ENCODE measurements at places on chromosomes 16 and 17.

GRCh38 chr16:64440421-64440831, 681.4 kb downstream of the CDH11 start:
- ATAC-seq, result no peak

DNA sequence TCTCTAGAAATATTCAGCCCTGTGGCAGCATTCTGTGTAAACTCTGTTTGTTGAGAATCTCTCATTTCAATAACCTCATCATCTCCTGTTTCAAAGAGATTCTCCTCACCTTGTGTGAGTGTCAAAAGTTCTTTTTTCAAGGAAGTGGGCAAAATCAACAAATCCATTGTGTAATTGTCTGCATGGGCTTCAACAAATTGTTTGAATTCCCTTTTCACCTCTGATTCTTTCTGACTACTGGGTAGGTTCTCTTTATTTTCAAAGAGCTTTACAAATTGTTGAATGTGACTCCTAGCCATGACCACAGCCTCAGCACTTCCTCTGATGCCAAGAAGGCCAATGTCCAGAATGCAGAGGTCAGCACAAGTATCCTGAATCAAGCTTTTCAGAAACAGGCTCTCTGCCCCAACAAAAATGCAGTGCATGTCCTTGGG, 48.0 kb downstream of the N4BP1 start:
- no peak for ATAC-seq

GRCh38 chr16:28168991-28169554, 42.7 kb downstream of the XPO6 start:
- no peak for ATAC-seq

DNA sequence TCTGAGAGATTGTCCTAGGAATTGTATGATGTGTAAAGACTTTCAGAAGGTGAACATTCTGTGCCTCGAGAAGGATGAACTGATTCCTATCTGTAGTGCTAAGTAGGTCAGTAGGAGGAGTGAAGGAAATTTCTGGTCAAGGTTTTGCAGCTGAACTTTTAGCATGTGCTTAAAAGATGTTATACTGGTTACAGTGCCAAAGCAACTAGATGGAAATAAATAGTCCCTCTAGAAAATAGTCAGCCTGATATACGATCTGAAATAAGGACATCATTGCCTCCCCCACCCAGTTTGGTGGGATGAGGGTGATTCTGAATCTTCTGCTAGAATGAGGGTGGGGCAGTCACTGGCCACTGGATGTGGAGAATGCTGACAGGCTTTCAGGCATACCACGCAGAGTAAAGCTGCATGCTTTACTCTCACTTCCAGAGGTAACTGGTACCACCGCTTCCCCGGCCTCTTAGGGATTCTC, 57.2 kb upstream of the VPS4A start:
- no peak for ATAC-seq

DNA sequence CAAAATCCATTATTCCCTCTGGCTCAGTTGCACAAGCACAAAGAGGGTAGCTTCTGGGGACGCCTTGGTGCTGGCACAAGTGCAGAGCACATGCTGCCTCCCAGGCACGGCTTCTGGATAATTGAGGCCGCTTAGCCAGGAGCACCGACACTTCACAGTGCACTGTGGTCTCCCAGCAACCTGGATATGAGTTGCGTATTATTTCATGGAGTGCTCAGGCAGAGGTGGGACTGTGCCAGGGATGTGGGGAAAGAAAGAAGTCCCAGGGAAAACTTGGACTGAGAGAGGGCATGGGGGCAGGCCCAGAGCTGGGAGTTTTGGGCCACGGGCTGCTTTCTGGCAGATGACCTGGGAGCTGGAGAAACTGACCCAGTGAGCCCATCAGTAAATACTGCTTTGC, 37.5 kb downstream of the MPRIP start:
- ATAC-seq, result no peak

DNA sequence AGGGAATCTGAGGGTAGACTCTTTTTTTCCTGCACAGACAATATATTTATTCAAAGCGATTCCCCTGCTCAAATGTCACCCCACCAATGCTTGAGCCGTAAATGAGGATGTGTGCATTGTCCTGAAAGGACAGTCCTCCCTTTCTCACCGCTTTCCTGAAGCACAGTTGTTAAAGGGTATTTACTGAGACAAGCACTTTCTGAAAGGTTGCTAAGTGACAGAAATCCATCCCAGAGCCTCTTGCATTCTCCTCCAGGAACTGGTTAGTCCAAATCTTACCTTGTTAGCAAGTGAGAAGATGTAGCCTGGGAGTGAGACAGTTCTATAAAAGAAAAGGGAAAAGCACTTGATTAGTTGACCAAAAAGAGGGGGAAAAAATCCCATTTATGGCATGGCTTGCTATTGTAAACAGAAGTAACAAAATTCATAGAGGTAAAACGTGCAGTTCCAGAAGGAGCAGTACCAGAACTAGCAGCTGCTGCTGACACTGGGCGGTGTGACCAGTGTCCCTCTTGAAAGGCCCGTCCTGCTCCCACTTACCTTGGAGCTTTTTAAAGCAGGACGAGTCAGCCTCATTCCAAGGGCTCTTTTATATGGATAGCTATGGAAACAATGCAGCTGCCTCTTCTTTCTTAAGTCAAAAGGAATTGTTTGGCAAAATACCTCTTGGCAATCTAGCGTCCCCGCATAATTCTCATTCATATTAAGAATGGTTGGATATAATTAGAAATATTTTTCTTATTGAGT, at the start of gene MYH2:
TSS of gene MYH2 (minus strand) at position 563 of the 747 bp plus-strand sequence. CDS start 1,738 bp downstream, outside the sequence.
- ATAC-seq, result no peak

DNA sequence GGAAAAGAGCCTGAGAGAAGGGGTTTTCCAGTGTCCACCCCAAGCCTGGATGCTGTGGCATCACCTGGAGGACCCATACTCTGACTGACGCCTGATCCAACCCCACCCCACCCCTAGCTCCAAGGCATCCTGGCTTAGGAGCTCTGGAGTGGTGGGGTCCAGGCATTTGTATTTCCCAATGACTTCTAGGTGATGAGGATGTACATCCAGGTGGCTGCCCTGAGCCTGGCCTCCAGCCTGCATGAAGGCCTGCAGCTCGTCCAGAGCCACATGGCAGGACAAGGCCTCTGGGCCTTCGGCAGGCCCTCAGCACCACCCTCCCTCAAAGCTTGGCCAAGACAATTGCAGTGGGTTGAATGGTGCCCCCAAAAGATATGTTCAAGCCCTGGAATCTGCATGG, 347.5 kb downstream of the C16orf95 start:
- peak; percentile 18 for ATAC-seq

DNA sequence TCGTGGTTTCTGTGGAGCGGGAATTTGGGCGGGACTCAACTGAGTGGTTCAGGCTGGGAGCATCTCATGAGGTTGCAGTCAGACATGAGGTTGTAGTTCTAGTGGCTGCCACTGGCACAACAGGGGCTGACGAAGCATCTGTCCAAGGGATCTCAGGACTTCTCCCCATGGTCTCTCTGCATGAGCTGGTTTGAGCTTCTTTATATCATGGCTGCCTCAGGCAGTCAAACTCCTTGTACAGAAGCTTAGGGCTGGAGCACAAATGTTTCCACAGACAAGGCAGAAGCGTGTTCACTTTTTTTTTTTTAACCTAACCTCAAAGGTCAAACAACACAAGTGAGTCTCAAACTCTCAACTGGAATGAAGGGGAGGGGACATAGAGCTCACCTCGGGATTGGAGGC, 243.3 kb downstream of the MSI2 start:
- ATAC-seq, result no peak

GRCh38 chr16:86531641-86532525, 21.6 kb downstream of the FOXF1 start:
- ATAC-seq, result no peak

- peak; percentile 72 for ATAC-seq
These were observed 29.4 kb downstream of the HMOX2 start for GRCh38 chr16:4505356-4506147.

DNA sequence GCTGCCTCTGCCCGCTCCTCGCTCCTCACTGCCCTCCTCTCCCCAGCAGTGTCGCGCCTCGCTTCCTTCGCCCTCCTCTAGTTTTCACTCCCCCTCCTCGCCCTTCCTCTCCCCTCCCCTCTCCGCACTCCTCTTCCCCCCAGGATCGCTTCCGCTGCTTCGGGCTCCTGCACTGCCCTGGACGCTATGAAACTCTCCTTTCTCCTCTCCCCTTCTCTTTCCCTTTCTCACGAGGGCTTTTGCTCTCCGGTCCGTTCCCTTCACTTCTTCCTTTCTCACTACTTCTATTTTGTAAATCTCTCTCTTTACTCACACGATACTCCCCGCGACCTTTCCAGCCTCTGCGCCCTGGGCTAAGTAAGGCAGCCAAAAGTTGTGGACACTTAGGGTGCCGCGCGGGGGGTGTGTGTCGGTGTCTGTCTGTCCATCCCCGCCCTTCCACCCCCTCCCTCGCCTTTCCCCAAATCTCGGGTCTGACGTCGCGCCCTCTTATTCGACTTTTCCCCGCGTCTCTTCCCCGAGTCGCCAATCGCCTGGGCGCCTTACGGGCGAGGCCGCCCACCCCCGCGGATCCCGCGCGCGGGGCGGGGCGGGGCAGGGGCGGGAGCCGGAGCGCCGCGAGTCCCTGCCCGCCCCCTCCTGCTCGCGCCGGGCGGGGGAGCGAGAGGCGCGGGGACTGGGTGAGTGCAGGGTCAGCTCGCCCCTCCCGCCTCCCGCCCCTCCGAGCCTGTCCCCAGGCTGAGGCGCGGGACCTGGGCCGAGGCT, at the start of gene IRX3:
TSS of gene IRX3 (minus strand) at position 422 of the 765 bp plus-strand sequence. CDS start 737 bp downstream, outside the sequence.
- peak; percentile 78 for ATAC-seq

DNA sequence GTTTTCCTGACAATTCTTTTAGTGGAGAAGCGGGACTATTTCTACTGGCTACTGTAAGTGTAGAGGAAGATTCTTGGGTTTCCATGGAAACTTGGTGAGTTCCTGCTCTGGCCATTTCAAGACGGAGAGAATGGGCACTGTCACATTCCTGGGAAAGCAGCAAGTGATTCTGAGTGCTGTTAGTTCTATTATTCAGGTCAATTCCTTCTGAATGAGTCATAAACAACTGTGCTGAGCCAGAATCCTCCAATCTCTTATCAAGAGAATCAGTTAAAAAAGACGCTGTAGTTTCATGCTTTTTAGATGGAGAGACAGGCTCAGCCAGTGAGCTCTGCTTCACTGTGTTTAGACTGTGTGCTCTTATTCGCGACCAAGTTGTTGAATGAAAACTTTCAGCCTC, 19.6 kb downstream of the AKAP10 start:
- no peak for ATAC-seq

DNA sequence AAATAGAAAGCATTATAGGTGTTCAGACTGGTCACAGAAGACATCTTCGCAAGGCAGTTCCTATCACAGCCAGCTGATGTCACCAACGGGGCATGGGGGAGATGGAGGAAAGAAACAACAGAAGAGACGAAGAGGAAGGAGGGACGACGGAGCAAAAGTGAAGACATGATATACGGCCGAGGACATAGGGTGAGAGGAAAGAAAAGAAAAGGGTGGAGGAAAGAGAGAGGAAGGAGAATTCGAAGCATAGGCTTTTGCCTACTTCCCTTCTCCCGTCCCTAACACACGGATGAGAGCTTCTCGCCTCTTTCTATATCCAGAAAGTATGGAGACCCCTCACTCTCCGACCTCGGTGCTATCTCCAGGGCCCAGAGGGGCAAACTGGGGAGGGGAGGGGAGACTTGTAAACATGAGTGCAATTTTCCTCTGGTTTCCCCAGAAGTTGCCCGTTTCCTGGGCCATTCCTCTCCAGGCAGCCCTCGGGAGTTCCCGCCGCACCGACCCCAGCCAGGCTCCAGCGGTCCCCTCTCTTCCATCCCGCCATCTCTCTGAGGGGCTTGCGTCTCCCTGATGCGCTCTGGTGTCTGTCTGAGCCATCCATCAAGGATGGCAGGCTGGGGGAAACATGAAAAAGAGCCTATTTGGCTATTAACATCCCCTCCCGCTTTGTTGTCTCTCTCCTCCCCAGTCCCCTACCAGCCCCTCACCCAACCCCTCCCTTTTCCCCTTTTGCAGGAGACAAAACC, 26.0 kb downstream of the COPZ2 start:
- ATAC-seq, result peak; percentile 26

GRCh38 chr16:53692146-53692545, 11.5 kb downstream of the RPGRIP1L start:
- ATAC-seq, result no peak

- ATAC-seq, result no peak
These were observed 42.6 kb upstream of the ERN1 start for GRCh38 chr17:64172510-64172909.

GRCh38 chr17:67475161-67475937, 98.3 kb downstream of the PITPNC1 start:
- peak; percentile 81 for ATAC-seq

GRCh38 chr16:4283939-4284338, 11.1 kb upstream of the TFAP4 start:
- no peak for ATAC-seq

DNA sequence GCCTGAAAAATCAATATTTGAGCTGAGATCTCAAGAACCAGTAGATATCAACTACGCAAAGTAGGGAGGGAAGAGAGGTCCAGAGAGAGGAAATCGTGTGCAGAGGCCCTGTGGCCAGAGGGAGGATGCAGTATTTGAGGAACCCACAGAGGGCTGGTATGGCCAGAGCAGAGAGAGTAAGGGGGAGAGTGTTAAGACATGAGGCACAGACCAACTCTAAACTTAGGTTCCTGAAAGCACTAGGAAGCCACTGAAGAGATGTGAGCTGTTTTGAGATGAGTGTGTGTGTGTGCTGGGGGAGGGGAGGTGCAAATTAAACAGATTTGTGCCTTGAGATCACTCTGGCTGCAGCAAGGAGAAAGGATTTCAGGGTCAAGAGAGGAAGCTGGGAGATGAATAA, 10.9 kb downstream of the SLC13A2 start:
- ATAC-seq, result no peak

DNA sequence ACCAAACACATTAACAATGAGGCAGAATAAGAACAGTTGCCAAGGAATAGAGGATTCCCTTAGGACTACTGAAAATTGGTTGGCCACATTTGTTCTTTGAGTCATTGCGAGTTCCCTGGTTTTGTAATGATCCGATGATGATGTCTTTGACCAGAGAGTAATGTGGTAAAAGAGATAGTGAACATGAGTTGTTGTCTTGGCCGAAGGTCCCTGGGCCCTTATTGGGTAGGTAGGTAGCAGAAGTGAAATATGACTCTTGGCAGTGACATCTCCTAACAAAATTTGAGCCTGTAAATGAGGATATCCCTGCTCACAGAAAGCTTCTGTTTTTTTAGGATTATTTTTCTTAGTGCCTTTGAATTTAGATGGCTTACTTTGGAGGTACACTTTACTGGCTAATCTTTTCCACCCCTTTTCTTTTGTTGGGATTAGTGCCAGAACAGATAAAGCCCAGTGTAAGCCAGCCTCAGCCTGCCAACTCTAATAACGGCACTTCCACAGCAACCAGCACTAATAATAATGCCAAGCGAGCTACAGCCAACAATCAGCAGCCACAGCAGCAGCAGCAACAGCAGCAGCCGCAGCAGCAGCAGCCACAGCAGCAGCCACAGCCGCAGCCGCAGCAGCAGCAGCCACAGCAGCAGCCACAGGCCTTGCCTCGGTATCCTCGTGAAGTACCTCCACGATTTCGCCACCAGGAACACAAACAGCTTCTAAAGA, 47.2 kb downstream of the TNRC6A start:
- no peak for ATAC-seq
